Natural killer cell treated with Interleukin-12 subunit alpha and Interleukin-12 subunit beta and Interleukin-15 and Interleukin-18, amount 100 ng/mL, for 72 hours (primary cell): ENCODE measurements at places on chromosomes 2 and 18. TPM values are rescaled to one million over a fixed set of nuclear protein-coding genes. Genes with fewer than 3 reads are reported as not detected.

- DNase-seq, result no peak
- no peaks in the 10 kb centered on the region for H3K27me3 ChIP-seq
- H3K36me3 ChIP-seq, result no peaks in the 10 kb centered on the region
- no peaks in the 10 kb centered on the region for H3K4me1 ChIP-seq
- H3K27ac ChIP-seq, result no peak overlapping the region
These were observed 171.2 kb upstream of the GLI2 start for GRCh38 chr2:120564213-120565094.

DNA sequence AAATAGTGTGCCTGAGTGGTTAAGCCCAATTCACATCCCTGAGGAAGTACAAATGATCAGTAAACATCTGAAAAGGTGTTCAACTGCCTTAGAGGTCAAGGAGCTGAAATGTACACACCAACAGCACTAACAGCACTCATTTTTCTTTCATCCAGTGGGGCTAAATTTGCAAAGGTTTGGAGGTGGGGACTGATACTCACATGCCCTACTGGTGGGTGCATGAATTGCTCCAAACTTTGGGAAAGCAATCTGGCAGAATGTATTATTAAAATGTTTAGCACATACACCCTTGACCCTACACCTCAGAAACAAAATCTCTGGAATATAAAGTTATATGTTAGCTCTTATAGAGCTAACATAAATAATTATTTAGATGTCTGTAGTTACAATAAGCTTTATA lies 19.0 kb upstream of the FAM178B start:
- no peaks in the 10 kb centered on the region for H3K4me1 ChIP-seq
- no peak overlapping the region for H3K4me3 ChIP-seq
- no peak for DNase-seq
- H3K27ac ChIP-seq, result no peak overlapping the region

- no peak overlapping the region for H3K4me3 ChIP-seq
- no peak for DNase-seq
- H3K27me3 ChIP-seq, result no peaks in the 10 kb centered on the region
- no peaks in the 10 kb centered on the region for H3K36me3 ChIP-seq
- no peaks in the 10 kb centered on the region for H3K4me1 ChIP-seq
These were observed 42.2 kb downstream of the TAF4B start for GRCh38 chr18:26268454-26268853.

GRCh38 chr2:171592036-171592555 lies 69.8 kb downstream of the CYBRD1 start:
- DNase-seq, result no peak
- H3K4me1 ChIP-seq, result no peaks in the 10 kb centered on the region
- H3K4me3 ChIP-seq, result no peak overlapping the region
- peaks cover 23% of the 10 kb centered on the region for H3K27me3 ChIP-seq
- H3K36me3 ChIP-seq, result no peaks in the 10 kb centered on the region

DNA sequence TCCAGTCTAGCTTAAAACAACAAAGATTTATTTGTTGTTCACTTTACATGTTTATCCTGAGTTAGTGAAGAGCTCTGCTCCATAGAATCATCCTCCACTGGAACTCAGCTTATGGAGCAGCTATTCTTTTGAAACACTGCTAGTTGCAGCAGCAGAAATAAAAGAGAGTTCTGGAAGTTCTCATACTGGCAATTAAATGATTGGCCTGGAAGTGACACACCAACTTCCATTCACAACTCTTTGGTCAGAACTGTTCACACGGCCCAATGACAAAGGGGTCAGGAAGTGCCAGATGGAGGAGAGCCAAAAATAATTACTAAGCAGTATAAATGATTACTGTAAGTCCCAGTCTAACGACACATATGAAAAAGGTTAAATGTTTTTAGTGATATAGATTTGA lies 39.1 kb downstream of the FBXO11 start:
- H3K36me3 ChIP-seq, result no peaks in the 10 kb centered on the region
- DNase-seq, result no peak
- H3K4me1 ChIP-seq, result peaks cover 61% of the 10 kb centered on the region
- no peaks in the 10 kb centered on the region for H3K27me3 ChIP-seq
- H3K27ac ChIP-seq, result peak overlapping the region; percentile 62
- H3K4me3 ChIP-seq, result no peak overlapping the region

DNA sequence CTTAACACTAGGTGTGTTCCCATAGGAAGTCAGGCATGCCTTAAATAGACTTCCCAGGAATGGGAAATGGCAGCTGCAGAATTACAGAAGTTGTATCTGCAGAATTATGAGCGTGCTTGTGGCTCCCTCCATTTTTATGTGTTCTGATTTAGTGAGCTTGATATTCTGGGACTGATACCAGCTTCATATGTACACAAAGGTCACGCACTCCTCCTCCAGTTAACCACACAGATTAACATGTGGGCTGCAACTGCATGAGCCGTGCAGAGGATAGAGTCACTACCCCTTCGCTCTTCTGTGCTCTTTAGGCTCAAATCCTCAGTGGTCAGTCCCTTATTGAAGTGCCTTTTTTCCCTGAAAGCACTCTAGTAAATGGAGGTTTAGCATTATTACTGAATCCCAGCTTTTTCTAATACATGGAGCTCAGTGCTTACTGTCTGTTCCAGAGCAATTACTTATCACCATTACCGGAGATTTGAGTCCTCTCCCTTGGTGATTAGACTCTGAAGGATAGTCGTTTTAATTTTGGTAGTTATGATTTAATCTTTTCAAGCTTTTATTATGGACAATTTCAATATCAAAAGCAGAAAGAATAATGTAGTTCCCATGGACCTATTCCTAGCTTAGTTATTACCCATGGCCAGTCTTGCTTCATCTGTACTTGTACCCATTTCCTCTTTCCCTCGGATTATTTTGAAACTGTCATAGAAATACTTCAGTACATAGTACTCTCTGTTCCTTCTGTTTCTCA lies 238.3 kb downstream of the PRKCE start:
- peaks cover 15% of the 10 kb centered on the region for H3K4me1 ChIP-seq
- H3K27ac ChIP-seq, result no peak overlapping the region
- peaks cover 19% of the 10 kb centered on the region for H3K27me3 ChIP-seq
- H3K36me3 ChIP-seq, result no peaks in the 10 kb centered on the region
- no peak overlapping the region for H3K4me3 ChIP-seq

GRCh38 chr2:180524499-180524898 lies 455.9 kb upstream of the UBE2E3 start:
- H3K4me3 ChIP-seq, result no peak overlapping the region
- no peak overlapping the region for H3K27ac ChIP-seq
- no peaks in the 10 kb centered on the region for H3K36me3 ChIP-seq
- no peaks in the 10 kb centered on the region for H3K4me1 ChIP-seq
- no peaks in the 10 kb centered on the region for H3K27me3 ChIP-seq

DNA sequence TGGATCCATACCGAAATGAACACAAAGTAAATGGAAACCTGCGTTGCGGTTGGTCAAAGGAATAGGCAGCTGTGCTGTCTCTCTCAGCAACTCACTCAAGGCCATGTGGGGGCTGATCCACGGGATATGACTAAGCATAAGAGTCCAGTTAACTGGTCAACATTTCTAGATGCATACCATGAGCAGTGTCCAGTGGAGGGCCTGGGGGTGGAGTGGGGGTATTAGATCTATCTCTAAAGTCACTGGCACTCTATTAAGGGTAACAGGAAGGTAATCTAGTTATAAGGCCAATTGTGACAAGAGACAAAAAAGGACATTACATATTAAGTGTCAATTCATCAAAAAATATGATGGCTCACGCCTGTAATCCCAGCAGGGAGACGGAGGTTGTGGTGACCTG lies 136.8 kb downstream of the TTC32 start:
- H3K4me1 ChIP-seq, result no peaks in the 10 kb centered on the region
- peaks cover 14% of the 10 kb centered on the region for H3K27me3 ChIP-seq
- H3K4me3 ChIP-seq, result no peak overlapping the region
- no peak overlapping the region for H3K27ac ChIP-seq
- no peaks in the 10 kb centered on the region for H3K36me3 ChIP-seq

Gene NGEF
- total RNA-seq, result not detected

Gene IFIH1
- total RNA-seq, result 26.7 TPM

Gene CKAP2L
- 26.8 TPM for total RNA-seq

Gene UGT1A3
- total RNA-seq, result not detected

Gene IKZF2
- 80.0 TPM for total RNA-seq
